ENCODE measurements at places on chromosomes 11 and 22.

- no peak for DNase-seq
Measured at GRCh38 chr11:4491878-4492606, 9.6 kb downstream of the OR52K1 start.

GRCh38 chr22:22408731-22409696 is 99.5 kb downstream of the ZNF280B start:
- peak; percentile 9 for DNase-seq

- DNase-seq, result no peak
Measured at GRCh38 chr11:9562716-9563115, 10.8 kb upstream of the WEE1 start.

- no peak for DNase-seq
Measured at GRCh38 chr11:77201991-77202841, 74.2 kb downstream of the MYO7A start.

DNA sequence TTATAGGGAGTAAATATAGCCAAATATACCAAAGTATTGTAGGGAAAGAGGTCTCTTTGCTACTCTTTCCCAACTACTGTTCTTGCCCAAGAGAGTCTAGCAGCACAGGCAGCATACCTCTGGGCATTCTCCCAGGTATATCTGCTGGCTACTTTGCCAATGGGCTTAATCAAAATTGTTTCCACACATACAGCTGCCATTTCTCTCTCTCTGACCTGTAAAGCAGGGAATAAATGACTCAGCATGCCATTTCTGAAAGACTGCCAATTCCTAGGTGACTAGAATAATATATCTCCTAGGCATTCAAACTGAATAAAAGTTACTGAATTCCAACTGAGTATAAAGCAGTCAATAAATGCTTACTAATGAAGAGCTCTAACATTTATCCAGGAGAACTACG is 44.6 kb downstream of the RDX start:
- DNase-seq, result no peak

DNA sequence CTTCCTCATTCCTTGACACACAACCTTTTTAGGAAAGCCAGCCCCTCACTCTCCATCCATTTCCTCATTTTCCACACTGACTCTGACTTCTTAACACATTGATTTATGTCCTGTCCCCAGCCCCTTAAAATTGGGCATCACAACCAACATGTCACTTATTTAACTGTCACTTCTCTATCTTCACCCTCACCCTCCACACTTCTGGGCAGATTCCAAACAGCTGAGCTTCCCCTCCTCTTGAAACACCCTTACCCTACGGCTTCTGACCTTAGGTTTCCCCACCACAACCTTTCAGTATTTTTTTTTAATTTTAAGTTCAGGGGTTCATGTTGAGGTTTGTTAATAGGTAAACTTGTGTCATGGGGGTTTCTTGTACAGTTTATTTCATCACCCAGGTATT is 696.3 kb downstream of the DLG2 start:
- no peak for DNase-seq

- DNase-seq, result peak; percentile 83
Measured at GRCh38 chr11:122655527-122656072, at the start of gene UBASH3B. Gene UBASH3B, plus strand, starts transcription at chr11:122655722. Its CDS starts 328 bp downstream, at chr11:122656050.

DNA sequence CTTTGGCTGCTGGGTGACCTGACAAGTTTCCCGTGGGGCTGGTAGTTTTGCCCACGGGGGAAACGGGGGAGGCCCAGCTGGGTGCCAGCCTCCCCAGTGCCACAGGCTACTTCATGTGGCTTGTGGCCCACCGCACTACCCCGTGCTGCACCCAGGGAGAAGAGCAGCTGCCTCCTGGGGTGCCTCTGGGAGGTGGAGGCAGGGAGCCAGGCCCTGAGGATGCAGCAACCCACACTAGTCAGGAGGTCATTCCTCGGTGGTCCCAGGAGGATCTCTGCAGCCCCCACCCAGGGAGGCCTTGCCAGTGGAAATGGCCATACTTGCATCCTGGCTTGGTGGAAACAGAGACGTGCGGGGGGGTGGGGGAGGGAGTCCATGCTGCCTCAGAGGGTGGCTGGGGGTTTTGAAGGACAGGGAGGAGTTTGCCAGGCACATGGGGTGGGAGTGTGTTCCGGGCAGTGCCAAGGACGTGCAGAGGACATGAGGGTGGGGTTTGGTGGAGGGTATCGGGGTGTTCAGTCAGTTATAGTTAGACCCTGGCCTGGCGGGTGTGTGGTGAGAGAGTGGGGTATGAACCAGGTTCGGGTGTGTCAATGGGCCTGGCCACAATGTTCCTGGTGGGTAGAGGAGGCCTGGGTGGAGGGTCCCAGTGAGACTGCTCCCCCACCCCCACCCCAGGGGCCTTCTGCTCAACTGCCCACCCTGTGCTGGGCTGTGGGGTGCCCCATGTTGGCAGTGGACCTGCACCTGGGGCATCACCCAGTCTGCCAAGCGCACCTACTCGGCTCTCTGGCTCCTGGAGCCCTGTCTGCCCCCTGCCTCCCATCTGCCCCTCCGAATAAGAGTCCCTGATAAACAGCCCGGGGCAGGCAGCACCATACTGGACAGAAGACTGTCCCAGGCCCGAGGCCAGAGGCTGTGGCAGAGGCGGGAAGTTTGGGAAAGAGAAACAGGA is 3.8 kb downstream of the PIM3 start:
- no peak for DNase-seq

DNA sequence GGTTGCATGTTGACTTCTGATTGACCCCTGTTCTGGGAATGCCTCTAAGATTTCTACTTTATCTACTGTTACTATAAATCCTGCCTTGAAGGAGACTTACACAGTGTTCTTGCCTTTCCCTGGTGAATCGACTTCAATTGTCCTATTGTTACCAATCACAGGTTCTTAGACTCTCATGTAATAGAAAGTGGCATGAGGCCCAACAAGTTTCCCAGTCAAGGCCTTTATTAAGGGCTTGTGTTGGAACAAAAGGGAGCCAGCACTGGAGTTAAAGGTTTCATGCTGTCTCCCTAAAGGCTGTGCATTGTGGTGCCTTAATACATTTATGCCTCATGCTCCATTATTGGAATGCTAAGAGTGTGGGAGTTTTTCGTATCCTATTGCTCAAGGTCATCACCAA is 23.3 kb downstream of the MS4A2 start:
- no peak for DNase-seq

GRCh38 chr11:1660111-1660867 is 30.7 kb downstream of the KRTAP5-5 start:
- no peak for DNase-seq

DNA sequence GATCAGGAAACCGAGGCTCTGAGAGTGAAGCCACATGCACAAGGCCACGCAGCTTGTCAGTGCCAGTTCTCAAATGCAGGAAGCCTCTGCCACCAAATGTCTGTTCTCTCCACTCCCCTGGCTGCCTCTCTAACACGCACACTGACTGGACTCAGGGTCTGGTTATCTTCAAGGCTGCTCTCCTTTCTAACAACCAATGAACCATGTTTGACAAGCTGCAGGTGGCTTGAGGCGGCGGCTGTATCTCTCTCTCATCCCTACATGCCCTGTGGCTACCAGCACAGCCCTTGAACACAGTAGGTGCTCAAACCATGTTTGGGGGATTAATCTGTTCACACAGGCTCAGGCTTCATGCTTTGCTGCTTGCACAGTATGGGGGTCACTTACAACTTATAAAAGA is 23.7 kb downstream of the MFNG start:
- DNase-seq, result no peak

- DNase-seq, result no peak
Measured at GRCh38 chr11:61880454-61880853, 10.9 kb downstream of the FADS3 start.

- no peak for DNase-seq
Measured at GRCh38 chr22:19986011-19986409, 30.6 kb downstream of the ARVCF start.

GRCh38 chr11:117696540-117696939 is 100.5 kb downstream of the DSCAML1 start:
- no peak for DNase-seq

DNA sequence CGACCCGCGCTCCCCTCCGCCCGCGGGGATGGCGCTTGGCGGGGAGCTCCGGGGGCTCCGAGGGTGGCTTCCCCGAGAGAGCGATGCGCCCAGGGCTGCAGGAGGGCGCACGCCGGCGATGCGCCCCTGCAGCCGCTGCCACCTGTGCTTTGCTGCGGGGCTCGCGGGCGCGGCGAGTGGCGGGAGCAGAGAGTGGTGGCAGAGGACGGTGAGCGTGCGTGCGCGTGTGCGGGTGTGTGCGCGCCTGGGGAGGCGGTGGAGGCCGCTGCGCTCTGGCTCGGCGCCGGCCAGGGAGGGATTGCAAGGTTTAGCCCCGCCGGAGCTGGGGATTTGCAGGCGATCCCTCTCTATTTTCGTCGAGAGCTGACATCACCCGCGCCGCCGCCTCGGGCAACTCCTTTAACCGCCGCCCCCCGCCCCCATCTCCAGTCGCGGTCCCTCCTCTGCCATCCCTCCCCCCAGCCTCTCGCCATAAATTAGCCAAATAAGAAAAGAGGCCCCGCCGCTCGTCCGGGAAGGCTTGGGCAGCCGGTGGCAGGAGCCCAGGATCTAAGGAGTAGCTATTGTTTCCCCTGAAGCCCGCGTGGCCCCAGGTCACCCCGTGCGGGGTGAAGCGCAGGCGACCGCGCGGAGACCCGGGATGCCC is at the start of gene SLC1A2:
SLC1A2 (minus strand) TSS at position 375 of the 646 bp plus-strand sequence. CDS start 592 bp downstream, outside the sequence.
- DNase-seq, result no peak

DNA sequence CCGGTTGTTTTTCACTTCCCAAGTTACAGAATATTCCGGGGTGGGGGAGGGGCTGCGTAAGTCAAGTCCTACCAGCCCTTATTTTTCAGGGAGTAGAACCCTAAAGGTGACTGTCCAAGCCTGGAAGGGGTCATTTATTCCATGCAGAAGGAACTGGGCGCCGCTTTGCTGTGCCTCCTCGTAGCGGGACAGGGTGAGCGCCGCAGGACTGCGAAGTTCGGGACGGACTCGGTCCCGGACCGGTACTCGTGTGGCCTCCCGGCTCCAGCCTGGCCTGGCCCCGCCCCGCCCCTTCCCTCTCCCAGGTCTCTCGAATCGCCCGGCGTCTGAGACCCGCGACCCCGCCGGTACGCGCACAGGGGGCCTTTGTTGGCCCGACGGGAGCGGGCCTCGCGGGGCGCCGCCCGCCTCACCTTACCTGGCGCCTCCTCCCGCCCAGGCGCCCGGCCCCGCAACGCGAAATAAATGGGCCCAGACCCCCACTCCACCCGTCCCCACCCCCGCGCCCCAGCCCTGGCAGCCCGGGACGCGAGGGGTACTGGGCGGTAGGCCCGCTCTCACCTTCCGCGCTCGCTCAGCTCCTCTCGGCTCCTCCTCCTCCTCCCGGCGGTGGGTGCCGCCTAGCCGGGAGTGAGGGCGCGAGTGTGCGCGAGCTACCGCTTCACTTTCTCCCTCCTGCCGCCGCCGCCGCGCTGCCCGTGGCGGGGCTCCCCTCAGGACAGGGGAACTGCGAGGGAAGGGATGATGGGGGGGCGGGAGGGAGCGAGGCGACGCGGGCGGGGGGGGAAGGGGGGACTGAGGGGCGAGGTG is 698 bp downstream of the PAK1 start:
- no peak for DNase-seq

DNA sequence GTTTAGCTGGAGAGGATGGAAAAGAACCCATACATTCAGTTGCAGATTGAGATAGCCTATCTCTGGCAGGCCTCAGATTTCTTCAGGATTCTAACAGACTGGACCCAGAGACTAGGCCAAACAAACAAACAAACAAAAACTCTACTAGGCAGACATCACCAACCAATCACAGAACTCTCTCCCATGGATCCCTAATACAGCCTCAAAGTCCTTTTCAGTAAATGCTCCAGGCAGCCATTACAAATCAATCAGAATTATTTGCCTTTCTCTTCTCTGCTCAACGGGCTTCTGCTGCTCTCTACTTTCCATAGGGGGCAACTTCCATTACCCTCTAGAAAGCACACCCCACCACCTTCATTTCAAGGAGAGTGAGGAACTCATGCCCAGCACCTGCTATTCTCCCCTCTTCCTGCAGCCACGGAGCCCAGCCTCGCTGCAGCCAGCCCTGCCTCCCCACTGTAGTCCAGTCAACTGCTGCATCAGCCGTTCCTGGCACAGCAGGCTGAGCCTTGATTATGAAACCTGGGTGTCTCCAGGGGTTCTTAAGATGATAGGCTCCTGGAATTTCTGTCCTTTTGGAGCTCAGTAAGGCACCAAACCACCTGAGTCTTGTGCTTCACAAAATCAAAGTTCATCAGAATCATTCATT is 19.0 kb upstream of the SMIM35 start:
- no peak for DNase-seq

DNA sequence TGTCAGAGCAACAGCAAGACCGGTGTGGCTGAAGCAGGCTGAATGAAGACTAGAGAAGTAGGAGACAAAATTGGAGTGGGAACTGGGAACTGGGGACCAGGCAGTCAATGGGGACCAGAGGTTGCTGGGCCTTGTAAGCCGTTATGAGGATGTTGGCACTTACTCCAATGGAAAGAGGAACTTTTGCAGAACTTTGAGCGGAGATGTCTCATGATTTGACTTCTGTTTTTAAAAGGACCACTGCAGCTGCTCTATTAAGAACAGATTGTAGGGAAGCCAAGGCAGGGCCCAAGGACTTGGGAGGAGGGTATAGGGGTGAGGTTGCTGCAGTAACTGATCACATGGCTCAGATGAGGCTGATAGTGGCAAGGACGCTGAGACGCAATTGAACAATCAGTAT is 34.2 kb downstream of the IL18 start:
- DNase-seq, result peak; percentile 81

- no peak for DNase-seq
Measured at GRCh38 chr11:117704395-117705100, 92.5 kb downstream of the DSCAML1 start.

DNA sequence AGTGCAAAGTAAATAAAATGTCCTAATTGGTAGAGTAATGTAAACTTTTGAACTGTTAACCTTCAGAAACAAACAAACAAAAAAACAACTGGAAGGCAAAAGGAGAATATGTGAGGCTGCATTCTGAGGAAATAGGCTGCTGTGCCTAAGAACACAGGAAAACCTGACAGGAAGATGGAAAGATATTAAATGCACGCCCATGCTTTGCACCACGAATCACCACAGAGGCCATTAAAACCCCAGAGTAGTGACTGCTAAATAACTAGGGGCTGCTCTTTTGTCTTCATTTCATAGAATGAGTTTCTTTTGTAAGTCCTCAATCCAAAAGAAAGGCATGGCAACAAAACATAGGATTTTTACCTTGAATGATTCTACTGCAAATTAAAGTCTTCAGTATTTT is 436.0 kb downstream of the RAB38 start:
- DNase-seq, result no peak

- DNase-seq, result no peak
Measured at GRCh38 chr22:45531441-45532234, 29.0 kb downstream of the FBLN1 start.

GRCh38 chr11:15374418-15374817 is 259.7 kb downstream of the INSC start:
- DNase-seq, result no peak

All from inflammatory macrophage treated with lipopolysaccharide for 1 hour (primary cell).